Posterior vena cava (tissue), 2 donors: ENCODE measurements at places on chromosomes 1 and 21. TPM values are rescaled to one million over a fixed set of nuclear protein-coding genes. Genes with fewer than 3 reads are reported as not detected.

Gene ADAM30
- total RNA-seq, result not detected

Gene MXRA8
- 174 TPM for total RNA-seq

Gene HSD3B1
- total RNA-seq, result not detected

Gene NUP210L
- total RNA-seq, result 0.05 TPM

Gene CACHD1
- total RNA-seq, result 6.9 TPM

Gene C4BPA
- total RNA-seq, result 0.37 TPM

Gene TSACC
- not detected for total RNA-seq

Gene GBP6
- total RNA-seq, result not detected

Gene PTPN22
- total RNA-seq, result 4.6 TPM

Gene SLAMF7
- total RNA-seq, result 0.69 TPM
